ENCODE measurements at places on chromosomes 2 and 18. TPM values are rescaled to one million over a fixed set of nuclear protein-coding genes. Genes with fewer than 3 reads are reported as not detected.

DNA sequence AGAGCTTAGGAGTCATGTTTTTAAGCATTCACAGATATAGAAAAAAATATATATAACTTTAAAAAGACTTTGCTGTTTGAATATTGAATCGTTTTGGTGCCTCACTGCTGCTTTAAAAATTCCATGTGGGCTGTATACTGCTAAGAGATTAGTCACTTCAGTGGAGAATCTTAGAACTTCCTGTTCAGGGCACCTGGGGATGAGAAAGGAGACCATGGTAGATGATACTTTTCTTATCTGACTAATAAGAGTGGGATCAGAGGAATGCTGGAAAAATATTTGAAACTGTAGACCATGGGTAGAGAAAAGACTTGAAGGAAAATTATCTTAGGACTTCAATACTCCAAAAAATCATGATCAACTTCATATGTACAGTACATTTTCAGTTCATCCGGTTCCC, 442.2 kb upstream of the SETBP1 start:
- H3K36me3 ChIP-seq = no peaks in the 10 kb centered on the region
- no peaks in the 10 kb centered on the region for H3K4me1 ChIP-seq
- H3K27me3 ChIP-seq = no peaks in the 10 kb centered on the region
- no peak overlapping the region for H3K27ac ChIP-seq

DNA sequence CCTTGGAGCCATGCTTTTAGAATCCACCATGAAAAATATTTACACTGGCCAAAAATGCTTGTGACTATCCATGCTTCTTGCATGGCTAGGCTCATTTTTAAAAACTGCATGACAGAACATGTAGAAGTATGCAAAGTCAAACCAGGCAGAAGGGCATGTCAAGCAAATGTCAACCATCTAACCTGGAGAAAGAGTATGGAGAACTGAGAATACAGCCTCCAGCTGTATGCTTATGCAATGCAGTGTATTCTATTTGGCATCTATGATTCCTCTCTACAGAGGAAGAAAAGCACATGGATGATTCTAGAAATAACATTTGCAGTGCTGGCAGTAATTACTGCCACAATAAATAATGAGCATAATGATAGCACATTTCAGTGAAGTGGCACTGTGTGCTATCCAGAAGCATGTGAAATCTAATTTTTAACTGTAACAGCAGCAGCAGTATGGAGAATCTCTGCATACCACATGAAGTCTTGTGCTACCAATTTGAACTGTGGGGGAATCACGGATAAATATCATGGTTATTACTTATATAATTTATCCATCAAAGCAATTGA, 87.3 kb upstream of the CCDC141 start:
- no peak overlapping the region for H3K4me3 ChIP-seq
- no peaks in the 10 kb centered on the region for H3K27me3 ChIP-seq
- no peak for DNase-seq
- no peaks in the 10 kb centered on the region for H3K4me1 ChIP-seq
- H3K36me3 ChIP-seq = no peaks in the 10 kb centered on the region
- H3K27ac ChIP-seq = no peak overlapping the region

- H3K36me3 ChIP-seq = no peaks in the 10 kb centered on the region
- no peak overlapping the region for H3K27ac ChIP-seq
- H3K27me3 ChIP-seq = no peaks in the 10 kb centered on the region
- no peak overlapping the region for H3K4me3 ChIP-seq
These were observed 46.7 kb downstream of the LYPD1 start for GRCh38 chr2:132623096-132623839.

The MSTN gene
- total RNA-seq = not detected

The CYS1 gene
- total RNA-seq = 0.13 TPM
